Activated CD4-positive, alpha-beta T cell treated with anti-CD3 and anti-CD28 coated beads, Interleukin-2, amount 10 ng/mL, durations not matched to agents 24 days and 14 days (primary cell): ENCODE measurements at places on chromosomes 11 and 22.

GRCh38 chr11:3197044-3197695 lies 21.4 kb downstream of the MRGPRG start:
- no peak for DNase-seq

- no peak for DNase-seq
Observed at GRCh38 chr11:123404676-123405075, 25.4 kb upstream of the GRAMD1B start.

GRCh38 chr11:64624883-64625481 lies 34.0 kb downstream of the SLC22A12 start:
- DNase-seq = no peak

- DNase-seq = no peak
Observed at GRCh38 chr11:19276859-19277808, 36.4 kb upstream of the E2F8 start.

DNA sequence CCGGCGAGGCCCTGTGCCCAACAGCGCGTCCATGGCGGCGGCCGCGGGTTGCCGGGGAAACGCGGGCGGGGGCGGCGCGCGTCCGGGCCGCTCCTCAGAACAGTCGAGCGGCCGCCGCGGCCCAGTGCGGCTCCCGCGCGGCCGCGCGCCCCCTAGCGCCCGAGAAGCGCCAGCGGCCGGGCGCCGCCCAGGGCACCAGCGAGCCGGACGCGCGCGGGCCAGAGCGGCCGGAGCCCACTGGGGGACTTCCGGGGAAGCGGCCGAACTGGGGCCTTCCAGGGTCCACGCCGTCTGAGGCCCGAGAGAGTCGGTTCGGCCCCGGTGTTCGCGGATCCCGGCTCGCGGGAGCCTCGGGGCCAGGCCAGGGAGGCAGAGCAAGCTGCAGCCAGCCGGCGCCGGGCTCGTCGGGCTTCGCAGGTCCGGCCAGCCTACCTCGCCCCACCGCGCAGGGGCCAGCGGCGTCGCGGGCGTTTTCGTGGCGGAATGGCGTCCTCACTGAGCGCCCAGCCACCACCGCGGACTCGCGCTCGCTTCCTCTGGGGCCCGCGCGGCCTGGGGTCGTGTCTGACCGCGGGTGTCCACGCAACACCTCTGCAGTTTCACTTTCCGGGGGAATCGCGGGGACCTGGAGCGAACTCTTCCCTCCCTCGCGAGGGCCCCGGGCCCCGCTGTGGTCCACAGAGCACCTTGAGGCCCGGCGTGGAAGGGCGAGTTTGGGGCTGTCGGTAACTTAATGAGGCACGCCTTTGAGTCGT lies at the start of gene DENND6B:
TSS of gene DENND6B (minus strand) at position 57 of the 755 bp plus-strand sequence. CDS start at position 33, 24 bp downstream.
- DNase-seq = peak; percentile 93

DNA sequence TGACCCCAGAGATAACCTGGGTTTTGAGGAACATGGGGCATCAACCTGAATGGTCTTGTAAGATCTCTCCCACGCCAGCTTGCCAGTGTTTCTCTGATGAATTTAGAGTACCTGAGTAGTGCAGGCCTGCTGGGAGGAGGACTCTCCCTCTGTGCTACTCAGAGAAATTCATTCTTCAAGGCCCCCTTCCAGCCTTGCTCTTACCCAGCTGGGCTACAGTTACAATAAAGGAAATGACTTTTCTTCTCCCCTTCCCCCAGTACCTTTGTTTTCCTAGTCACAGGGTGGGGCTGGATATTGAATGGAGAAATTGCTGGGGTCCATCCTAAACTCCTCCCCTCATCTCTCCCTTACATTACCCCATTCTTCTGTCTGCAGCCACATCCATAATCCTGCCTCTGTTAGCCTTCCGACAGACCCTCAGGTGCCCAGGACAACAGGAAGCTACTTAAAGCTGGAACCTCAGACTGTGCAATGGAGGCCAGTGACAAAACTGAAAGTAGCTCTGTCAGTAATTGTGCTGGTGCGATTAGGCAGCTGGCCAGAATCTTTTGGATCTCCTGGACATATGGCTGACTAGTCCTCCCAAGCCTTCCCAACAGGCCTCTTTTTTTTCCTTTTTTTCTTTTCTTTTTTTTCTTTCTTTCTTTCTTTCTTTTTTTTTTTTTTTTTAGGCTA lies 17.4 kb downstream of the LIMK2 start:
- DNase-seq = peak; percentile 72

DNA sequence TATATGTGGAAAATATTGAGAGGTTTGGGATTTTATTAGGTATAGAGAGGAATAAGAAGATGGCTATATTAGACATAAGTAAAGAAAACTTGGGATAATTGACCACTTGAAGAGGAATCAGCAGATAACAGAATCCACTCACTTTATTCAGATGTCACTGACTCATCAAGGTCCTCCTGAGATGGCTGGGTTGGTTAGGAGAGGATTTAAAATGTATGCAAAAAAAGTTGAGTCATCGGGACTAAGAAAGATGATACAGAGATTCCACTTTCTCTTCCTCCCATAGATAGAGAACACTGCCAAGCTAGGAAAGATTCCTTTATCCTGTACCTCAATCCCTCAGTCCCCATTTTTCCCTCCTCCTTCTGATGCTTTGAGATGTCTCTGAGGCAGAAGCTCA lies at the start of gene OR6A2:
TSS of gene OR6A2 (minus strand) at position 288 of the 400 bp plus-strand sequence. CDS start 3,981 bp downstream, outside the sequence.
- no peak for DNase-seq
